ENCODE measurements at places on chromosomes 13 and 19.

GRCh38 chr13:110409581-110409992 is 102.5 kb downstream of the COL4A2 start:
- no peak for DNase-seq

DNA sequence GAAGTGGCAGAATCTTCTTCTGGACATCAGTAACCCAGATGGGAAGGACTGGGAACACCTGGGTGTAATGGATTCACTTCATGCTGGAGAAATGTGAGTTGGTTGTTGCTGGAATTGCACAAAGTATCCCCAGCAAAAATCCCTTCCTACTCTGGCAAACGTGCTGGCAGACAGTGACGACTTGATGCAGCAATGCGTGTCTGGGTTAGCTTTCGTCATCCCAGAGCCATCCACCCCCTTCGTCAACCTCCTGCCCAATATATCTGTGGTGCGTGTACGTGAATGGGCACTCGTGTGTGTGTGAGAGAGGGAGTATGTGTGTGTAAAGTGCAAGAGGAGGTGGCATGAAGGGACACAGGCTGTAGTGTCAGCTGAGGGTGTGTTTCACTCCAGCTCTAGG is 70.9 kb downstream of the TM9SF2 start:
- no peak for DNase-seq

DNA sequence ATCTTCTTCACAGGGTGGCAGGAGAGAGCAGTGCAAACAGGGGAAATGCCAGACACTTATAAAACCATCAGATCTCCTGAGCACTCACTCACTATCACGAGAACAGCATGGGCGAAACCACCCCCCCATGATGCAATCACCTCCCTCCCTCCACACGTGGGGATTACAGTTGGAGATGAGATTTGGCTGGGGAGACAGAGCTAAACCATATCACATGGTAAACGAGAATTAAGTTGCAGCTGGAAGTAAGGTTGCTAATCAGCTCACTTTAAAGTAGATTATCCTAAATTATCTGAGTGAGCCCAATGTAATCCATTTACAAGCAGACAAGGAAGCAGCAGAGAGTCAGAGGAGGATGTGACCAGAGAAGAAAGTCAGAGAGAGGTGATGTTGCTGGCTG is 102.2 kb upstream of the IPO5 start:
- DNase-seq: no peak

DNA sequence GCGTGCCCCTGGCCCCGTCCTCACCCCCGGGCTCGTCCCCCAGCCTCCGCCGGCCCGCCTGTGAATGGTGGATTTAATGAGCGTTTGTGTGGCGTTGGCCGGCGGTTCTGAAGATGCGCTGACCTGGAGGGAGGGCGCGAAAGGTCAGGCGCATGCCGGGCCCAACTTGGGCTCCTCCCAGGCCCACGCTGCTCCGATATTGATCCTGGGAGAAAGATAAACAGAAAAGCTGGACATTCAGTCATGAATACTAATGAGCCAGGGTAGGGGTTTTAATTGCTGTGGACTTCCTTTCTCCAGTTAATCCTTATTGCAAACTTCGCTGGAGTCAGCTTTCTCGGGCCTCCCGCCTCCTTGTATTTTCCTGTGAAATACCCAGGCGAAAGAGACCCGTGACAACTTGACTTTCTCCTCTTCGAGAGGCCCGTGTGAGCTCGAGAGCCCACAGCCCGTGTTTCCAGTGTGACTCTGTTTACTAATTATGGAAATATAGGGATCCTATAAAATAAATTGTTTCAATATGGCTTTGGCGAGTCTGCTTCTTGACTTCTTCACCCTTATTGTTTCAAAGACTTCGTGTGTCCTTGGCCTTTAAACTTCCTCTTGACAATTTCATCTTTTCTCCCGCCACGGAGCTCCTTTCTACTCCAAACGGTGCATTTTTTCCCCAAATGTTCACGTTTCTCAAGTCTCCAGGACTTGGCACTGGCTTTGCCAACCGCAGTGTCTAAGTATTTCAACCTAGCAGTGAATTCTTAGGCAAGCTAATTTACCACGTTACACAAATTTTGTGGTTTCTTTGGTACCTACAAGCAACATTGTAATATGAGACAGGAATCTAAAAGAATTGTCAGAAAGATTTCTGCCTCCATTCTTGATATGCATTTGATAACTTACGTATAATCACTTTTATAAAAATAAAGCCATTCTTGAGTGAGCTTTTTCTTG is 10.5 kb downstream of the ZIC2 start:
- DNase-seq: no peak

- DNase-seq: peak; percentile 9
Observed at GRCh38 chr13:112073245-112074138, 6.5 kb downstream of the SOX1 start.

DNA sequence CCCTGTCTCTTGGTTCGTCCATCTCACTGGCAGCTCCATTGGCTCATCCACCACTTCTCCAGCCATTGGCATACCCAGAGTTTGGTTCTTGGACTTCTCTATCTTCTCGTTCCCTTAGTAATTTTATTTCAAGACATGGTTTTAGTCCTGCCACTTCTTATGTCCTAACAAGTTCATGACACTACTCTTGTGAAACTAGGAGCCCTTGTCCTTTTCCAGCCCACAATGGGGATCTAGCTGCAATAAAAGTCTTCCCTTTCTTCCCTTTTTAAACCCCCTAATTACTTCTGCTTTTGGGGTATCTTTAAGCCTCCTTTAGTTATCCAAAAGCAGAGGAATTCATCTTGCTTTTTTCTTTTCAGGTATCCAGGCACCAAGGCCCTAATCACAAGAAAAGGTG is 2.9 kb upstream of the RCBTB2 start:
- no peak for DNase-seq

DNA sequence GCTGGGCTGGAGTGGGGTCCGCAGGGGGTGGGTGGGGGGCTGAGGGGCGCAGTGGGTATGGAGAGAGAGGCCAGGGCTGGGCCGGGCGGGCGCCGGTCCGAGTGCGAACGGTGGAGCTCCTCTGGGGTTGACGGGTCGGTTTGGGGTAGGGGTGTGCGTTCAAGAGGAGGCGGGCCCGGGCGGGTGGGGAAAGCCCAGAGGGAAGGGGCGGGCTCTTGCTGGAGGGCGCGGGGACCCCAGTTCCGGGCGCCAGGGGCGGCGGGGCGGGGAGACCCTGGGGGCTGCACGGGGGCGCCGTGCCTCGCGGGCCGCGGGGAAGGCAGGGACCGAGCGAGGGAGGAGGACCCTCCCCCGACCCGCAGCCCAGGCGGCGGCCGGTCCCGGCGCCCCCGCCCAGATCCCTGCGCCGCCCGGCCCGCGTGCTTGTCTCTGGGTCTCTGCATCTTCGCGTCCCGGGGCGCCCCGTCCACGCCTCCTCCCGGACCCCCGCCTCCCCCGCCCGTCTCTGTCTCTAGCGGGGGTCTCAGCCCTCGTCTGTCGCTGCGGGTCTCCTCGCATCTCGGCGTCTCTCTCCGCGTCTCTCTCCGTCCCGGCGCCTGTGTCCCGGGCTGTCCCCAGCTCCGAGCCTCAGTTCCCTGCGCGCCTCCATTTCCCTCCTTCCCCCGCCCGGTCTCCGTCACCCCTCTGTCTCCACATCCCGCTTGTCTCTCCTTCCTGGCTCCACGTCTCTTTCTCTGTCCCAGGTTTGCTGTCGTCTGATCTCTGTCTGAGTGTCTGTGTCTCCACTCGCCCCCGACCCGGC is 8.3 kb upstream of the SHISA7 start:
- DNase-seq: no peak

GRCh38 chr13:106173346-106173745 is 362.1 kb downstream of the EFNB2 start:
- DNase-seq: no peak
